Germinal center (tissue), 1 donor: ENCODE measurements at places on chromosomes 4 and X.

GRCh38 chr4:24704149-24704548 is 91.2 kb upstream of the SOD3 start:
- no peak for DNase-seq

DNA sequence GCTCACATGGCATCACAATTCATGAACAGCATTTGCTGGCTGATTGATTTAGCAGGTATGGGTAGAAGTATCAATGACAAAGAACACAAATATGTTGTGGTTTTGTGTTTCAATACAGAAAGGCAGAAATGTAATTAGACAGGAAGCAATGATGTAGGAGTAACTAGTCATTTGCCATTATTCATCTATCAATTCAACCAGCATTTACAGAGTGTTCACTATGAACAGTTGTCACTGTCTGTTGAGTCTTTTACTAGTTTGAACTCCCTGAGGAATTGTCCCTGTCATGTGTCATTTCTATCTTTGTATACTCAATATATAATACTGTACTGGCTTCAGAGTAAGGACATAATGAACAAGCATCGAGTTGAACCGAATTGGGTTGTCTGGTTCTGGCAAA is 51.5 kb upstream of the ARHGAP24 start:
- DNase-seq = no peak

GRCh38 chr4:82688091-82688795 is 110.4 kb downstream of the SCD5 start:
- DNase-seq = no peak

DNA sequence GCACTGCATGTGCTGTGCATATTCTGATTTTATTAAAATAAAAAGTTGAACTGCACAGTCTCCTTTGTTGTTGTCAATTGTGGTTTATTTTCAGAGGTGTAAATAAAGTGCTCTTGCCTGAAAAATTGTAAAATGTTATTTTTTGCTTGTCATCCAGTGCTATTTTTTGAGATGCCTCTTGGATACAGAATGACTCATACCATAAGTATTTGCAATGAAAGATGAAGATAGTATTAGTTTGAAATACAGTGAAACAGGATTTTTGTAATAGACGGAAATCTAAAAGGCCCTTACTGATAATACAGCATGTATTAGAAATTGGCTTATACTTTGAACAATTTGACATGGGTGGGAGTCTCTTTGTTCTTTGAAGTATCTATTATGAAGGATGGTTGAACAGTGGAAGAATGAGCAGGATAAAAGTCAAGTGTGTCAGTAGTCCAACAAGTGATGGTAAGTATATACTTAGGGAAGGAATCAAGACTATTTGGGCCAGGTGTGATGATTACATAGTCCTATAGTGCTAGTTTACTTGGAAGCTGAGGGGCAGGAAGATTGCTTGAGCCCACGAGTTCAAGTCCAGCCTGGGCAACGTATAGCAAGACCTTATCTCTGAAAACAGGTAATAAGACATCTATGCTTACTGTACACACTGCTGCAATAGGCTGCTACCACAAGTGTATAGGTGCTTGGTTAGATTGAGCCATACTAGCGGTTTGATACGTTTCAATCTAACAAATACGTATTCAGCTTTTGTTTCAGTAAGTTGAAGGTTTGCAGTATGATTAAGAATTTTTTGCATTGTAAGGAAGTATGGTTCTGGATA is 16.4 kb downstream of the DDX3X start:
- DNase-seq = no peak

- DNase-seq = no peak
These were observed 80.4 kb downstream of the NDST3 start for GRCh38 chr4:118114720-118115119.

DNA sequence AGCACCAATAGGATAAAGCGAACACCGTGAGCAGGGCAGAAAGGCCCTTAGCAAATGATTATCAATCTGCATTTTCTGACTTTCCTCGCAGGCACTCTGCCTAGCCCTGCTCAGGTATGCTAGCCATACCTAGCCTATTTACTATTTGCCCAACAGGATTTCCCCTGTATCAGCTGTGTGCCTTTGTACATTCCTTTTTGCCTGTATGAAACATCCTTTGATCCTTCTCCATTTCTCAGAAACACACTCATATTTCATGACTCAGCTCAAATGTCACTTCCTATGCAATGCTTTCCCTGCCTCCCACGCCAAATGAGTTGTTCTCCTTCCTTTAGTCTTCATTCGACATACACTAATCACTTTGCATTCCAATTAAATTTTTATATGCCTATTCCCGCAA is 37.2 kb downstream of the PCDH7 start:
- no peak for DNase-seq

DNA sequence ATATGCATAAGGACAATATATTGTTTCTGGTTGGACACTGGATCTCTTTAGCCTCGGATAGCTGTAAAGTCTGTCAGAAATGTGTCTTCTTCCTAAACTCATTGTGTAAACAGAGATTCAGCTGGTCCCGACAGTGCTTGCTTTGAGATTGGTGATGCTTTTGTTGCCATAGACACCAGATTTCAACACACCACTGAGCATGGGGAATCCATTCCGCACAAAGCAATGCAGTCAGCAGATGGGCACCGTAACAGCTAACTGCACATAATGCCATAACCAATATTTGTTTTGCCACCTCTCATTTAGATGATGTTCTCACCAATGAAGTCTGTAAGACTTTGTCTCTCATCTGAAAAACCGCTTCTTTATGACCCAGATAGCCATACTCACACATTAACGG is 33.3 kb upstream of the FAM47C start:
- DNase-seq = no peak

DNA sequence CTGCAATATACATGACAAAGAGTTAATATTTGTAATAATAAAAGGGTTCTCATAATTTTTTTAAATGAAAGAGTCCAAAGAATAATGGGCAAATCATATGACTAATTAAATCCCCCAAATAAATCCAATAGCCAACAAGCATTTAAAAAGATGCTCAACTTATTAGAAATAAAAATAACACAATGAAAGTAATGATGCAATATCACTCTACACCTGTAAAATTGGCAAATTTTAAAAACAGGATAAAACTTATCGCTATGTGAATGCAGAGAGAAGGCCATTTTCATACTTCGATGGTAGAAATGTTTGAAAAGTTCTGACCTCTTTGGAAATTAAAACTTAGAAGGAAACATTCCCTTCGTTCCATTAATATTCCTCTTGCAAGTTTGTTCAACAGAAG is 1.9 kb downstream of the F8 start:
- no peak for DNase-seq

DNA sequence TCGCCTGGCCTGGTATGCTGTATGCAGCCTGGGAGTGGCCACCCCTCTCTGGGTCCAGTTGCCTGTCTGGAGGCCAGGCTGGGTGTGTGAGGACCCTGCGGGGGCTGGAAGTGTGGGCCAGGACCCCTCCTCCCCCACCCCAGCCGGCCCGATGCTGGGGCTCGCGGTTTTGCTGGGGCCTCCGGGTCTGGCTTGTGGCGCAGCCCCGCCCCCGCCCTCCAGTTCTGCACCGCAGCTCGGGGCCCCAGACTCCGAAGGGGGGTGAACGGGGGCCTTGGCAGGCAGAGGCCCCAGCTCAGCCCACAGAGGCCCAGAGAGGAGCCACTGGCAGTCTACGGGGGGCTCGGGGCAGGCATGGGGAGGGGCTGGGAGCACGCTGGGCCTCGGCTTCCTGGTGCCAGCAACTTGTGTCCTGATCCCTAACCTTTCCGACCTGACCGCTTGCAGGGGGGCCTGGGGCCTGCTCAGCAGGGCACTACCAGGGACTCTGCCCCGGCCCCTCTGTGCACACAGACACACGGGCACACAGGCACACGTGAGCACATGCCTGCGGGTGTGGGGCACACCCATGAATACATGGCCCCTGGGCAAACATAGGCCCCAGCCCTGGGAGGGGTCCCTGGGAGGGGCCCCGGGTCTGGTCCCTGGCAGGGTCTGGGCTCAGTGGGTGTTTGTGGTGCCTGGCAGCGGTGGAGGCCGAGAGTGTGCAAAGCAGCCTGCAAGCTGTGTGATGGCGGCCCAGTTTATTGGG is 21.4 kb upstream of the FGFR3 start:
- no peak for DNase-seq

GRCh38 chr4:183807420-183808096 is 97.5 kb upstream of the STOX2 start:
- DNase-seq = no peak

DNA sequence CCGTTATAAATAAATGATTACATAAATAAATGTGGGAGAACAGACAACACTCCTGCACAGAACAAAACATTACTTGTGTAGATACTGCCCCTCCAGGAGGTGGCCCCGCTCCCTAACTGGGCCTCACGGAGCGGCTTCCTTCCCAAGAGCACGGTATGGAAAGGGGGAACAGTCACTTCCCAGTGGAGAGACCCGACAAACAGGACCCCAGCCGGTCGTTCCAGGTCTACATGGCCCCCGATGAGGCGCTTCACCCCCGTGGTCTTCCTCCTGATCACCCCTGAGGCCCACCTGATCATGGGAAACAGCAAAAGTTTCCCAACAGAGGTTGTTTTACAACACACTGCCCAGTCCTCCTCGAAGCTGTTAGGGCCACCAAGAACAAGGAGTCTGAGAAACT is 6.6 kb upstream of the SLC6A8 start:
- DNase-seq = no peak

- no peak for DNase-seq
These were observed 48.3 kb downstream of the PDK3 start for GRCh38 chrX:24513416-24513815.

DNA sequence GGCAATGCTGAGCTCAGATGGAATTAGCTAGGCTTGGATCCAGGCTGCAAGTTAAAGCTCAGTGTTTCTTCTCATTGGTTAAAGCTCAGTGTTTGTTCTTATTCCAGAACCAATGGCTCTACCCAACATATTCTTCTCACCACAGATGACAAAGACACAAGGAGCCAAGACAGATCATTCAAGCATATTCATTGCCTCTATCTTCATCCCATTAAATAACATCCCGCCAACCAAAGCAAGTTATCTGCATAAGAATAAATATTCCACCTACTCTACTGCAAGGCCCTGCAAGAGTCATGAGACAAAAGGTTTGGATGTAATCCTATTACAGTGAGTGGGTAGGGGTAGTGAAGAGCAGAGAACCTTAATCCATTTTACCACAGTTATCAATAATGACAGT is 766.5 kb downstream of the C4orf33 start:
- DNase-seq = no peak

GRCh38 chrX:18900401-18900976 is 83.4 kb downstream of the PHKA2 start:
- DNase-seq = no peak

- DNase-seq = no peak
These were observed 50.7 kb downstream of the MRPL1 start for GRCh38 chr4:77913348-77913747.

DNA sequence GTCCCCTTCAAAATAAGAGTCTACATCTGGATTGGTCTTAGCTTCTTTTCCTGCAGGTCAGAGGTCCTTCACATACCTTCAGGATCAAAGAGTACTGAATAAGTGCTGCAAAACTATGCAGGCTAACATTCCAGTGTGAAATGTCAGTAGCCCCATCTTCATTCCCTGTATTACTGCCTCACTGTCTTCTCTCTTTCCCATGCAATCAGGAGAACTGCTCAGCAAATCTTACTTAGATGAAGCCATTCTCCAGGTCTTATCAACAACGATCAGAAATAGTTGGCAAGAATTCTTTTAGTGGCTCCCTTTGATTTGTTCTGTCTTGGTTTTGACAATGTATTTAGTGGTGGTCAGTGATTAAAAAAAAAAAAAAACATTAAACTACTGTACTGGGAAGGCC is 26.0 kb upstream of the IQCM start:
- DNase-seq = no peak

GRCh38 chr4:29805245-29805644 is 914.9 kb upstream of the PCDH7 start:
- no peak for DNase-seq

GRCh38 chr4:186159613-186160012 is 31.8 kb upstream of the CYP4V2 start:
- DNase-seq = no peak

DNA sequence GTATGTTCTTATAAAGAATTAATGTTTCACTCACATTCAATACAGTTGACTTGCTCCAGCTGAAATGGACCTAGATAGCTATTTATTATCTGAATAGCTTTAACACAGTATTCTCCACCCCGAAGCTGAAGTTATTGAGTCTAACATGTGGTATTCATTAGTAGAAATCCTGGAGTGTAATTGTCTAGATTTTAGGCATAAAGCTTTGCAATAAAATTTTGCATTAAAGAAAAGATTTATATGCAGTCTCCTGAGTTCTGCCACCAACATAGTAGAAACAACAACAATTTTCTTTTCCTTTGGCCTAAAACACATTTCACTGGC is 90.2 kb upstream of the DCLK2 start:
- DNase-seq = no peak

- DNase-seq = no peak
These were observed 14.3 kb upstream of the LHFPL1 start for GRCh38 chrX:112694062-112694461.

DNA sequence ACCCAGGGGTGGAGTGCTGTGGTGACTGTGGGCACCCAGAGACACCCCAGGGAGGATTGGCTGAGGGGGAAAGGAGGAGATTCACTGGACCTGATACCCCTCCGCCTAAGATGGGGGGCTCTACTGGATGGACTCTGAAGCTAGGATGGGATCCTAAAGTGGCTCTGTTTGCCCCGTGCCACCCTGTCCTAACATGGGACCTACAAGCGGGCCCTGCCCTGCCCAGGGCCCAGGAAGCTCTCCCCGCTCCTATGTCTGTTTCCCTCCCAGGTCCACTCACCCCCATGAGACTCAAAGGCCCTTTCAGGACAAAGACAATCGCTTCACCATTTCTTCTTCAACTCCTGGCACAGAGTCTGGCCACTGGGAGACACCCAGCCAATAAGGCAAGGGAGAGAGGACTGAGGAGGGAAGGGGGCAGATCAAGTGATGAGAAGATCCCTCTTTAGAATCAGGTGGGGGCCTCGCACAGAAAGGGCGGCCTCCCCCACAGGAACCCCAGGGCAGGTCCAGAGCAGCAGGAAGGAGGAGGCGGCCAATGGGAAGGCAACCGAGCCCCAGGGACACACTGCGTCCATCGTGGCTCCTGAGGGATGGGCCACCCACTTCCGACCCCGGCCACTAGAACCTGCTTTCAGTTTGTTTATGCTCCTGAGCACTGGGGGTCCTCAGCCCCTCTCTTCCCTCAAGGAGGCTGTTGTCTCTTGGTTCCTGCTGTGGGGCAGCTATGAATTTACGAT is 155.4 kb downstream of the AFAP1 start:
- DNase-seq = no peak

DNA sequence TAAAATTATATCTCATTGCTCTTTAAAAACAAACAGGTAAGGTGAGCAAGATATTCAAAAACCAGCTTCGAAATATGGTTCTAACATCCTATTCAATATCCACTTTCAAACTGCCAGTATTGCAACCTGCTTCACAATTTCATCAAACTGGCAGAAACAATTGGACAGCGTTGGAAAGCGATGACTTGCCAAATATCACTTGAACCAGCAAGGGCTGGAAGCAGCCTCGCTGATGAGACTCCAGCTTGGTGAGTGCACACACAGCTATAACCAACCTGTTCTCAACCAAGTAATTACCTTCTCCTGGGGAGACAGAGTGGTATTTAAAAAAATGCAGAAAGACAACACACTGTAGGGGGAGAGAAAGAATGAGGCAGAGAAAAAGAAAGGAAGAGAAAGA is 155.8 kb upstream of the RAI2 start:
- no peak for DNase-seq
